Foreskin melanocyte (primary cell): ENCODE measurements at places on chromosomes 6 and 20.

GRCh38 chr6:27505209-27506027 lies 32.5 kb upstream of the ZNF184 start:
- no peak for DNase-seq

DNA sequence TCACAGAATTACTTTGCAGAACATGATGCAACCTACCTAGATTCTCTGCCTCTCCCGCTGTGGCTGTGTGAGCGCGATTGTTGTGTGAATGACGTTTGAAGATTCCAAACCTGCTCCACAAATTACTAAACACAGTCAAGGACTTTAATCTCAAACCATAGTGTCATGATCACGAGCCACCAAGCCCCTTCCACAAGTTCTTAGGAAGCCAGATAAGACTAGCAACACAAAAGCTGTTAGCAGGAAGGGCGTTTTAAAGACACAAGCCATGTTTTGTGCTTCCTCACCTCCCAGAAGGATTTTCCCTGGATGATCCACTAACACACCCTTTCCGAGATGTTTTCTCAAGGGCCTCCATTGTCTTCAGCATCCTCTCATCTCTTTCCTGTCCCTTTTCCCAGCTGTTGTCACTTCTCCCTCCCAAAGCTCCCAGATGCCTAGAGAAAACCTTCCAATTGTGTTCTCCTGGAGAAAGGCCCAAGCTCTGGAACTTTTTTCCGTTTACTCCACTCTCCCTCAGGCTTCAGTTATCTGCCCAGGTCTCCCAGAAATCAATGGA lies 12.8 kb downstream of the OPN5 start:
- DNase-seq: no peak

DNA sequence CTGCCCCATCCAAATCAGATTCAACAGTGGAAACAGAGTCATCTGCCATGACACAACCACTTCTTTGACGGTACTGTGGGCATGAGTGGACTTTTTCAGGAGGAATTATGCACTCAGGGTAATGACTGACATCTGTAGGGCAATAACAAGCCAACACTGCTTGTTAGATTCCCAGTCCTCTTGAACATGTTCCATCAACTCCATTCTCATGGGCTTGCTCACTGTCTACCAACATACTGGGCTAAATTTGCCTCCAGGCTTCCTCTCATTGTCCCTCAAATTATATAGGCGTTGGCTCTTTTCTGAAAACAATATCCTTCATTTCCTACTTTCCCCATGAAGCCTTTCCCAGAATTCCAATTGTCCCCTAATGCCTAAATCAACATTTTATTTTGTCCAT lies 43.1 kb downstream of the ANKEF1 start:
- DNase-seq: no peak

GRCh38 chr6:13280254-13280653 lies 48.1 kb downstream of the TBC1D7 start:
- DNase-seq: no peak

- peak; percentile 70 for DNase-seq
Observed at GRCh38 chr6:14066782-14067406, 50.7 kb upstream of the CD83 start.
